D721Med (cell line): ENCODE measurements at places on chromosomes 2 and 18.

GRCh38 chr2:74751981-74752851 lies 81.7 kb upstream of the HK2 start:
- no peak for DNase-seq

- no peak for DNase-seq
Observed at GRCh38 chr18:39586741-39587140, 2021.1 kb upstream of the CELF4 start.

DNA sequence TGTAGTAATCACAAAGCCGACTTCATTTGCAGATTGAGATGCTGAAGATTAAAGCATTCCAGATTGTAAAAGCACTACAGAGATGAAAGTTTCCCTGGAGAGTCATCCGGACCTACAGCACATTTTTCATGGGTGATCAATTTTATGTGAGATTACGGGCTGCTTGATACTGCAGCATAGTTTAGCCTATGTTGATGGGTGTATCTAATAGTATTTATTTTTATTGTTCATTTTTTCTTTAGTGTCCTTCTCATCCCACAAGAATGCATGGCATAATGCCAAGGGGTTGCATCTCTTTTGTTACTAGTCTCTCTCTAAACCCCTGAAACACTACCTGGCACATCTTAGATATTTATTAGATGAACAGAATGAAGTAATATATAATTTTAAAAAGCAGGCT lies 240.4 kb downstream of the MBD2 start:
- no peak for DNase-seq

- DNase-seq = no peak
Observed at GRCh38 chr2:898319-898718, 52.3 kb upstream of the SNTG2 start.

GRCh38 chr2:169065864-169066517 lies 3.4 kb upstream of the DHRS9 start:
- DNase-seq = no peak

GRCh38 chr2:109062859-109063700 lies 65.9 kb upstream of the SH3RF3 start:
- DNase-seq = no peak
